ENCODE measurements at places on chromosomes 3 and 15.

DNA sequence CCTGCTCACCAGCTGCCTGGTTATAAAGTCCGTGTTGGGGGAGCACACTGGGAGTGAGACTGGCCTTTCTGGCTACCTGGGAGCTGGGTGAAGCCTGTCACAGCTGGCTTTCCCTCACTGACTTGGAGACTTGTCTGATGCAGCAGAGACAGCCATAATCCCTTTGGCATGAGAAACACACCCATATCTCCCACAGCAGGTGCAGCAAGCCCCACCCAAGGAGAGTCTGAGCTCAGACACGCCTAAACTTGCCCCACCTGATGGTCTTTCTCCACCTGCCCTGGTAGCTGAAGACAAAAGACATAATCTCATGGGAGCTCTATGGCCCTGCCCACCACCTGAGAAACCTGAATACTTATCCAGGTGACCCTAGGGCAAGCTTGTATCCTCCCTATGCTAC is 54.8 kb downstream of the NMD3 start:
- DNase-seq: no peak

DNA sequence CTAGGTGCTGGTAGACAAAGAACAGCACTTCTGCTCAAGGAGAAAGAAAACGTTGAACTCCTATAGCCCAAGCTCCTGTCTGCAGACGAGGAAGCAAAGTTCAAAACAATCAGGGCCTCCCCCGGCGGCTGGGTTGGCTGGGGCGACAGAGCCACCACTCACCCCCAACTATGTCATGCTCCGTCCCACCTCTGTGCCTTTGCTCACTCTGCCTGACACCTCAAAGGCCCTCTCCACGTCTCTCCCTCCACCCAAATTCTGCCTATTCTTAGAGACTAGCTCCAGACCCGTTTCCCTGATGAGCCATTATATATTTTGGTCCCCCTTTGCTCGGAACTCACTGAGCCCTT is 304.3 kb downstream of the TLE3 start:
- DNase-seq: no peak

GRCh38 chr15:68517285-68517761 is 61.5 kb upstream of the CORO2B start:
- DNase-seq: no peak

DNA sequence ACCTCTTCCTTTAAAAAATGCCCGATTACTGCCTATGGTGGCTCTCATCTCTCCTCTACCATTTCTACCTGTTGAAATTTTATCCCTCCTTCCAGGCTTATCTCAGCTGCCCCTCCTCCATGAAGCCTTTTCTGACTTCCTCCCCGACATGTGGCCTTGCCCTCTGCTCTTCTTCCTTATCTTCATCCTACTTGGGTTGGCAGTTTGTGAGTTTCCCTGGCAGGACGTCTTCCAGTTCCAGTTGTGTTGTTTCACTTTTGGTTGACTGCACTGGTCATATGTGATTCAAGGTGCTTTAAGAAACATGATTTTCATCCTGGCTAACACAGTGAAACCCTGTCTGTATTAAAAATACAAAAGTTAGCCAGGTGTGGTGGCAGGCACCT is 4.4 kb downstream of the DLL4 start:
- no peak for DNase-seq

- no peak for DNase-seq
Measured at GRCh38 chr3:29279286-29279685, 1.6 kb upstream of the RBMS3 start.

- no peak for DNase-seq
Measured at GRCh38 chr3:195438371-195438770, 4.4 kb downstream of the ACAP2 start.

DNA sequence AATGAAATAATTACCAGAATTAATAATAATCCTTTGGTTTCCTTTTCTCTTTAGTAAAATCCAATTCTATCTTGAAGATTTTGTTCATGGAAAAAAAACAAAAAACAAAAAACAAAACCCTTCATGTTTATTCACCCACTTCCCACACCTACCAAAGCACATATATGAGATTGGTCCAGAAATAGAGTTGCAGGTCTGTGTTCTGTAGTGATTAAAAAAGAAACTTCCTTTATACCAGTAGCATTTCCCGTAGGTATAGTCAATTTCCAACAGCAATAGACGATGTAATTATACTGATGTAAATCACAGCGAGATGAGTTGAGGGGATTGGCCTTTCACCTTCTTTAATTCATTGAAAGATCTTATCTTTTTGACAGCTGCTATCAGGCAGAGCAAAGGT is 194.6 kb downstream of the SOX2 start:
- DNase-seq: no peak

- no peak for DNase-seq
Measured at GRCh38 chr15:89333959-89334509, 590 bp downstream of the POLG start.

GRCh38 chr3:59128685-59129084 is 78.9 kb upstream of the CFAP20DC start:
- DNase-seq: no peak

GRCh38 chr3:123750209-123750608 is 133.9 kb downstream of the MYLK start:
- no peak for DNase-seq

DNA sequence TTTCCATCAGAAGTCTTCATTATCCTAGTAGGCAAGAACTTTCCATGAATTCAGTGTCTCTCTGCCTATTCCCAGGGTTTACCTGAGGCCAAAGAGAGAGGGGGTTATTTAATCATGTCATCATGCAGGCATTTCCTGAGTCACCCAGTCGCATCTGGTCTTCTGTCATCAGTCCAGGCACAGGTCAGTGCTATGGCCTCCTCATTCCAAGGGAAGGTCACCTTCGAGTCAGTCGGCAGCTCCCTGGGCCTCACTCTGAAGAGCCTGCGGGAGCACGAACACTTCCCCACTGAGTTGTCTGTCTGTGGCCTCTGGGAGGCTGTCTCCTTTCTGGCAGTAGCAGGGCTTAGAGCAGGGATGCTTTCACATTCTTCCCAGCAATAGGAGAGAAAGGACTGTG is 26.2 kb upstream of the LRTM1 start:
- DNase-seq: no peak

- no peak for DNase-seq
Measured at GRCh38 chr3:101204246-101204645, 116.1 kb downstream of the IMPG2 start.

GRCh38 chr3:20040548-20041196 is 426 bp downstream of the KAT2B start:
- peak; percentile 50 for DNase-seq

DNA sequence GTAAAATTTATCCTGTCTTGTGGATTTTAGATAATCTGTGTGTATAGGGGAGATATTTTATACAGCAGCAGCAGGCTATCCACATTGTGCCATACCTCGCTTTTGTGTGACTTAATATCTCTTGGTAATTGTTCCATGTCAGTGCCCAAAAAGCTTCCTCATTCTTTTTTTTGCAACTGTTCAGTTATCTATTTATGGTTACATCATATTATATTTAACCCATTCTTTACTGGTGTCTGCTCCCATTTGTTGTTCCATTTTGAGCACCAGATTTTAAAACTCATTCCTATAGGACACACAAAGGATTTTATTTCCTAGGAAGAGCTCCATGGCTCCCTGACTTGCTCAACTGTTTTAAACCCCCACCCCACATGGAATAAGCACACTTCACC is 86.3 kb upstream of the RASGRP1 start:
- no peak for DNase-seq

GRCh38 chr3:132629928-132630327 is 29.7 kb downstream of the ACAD11 start:
- no peak for DNase-seq

DNA sequence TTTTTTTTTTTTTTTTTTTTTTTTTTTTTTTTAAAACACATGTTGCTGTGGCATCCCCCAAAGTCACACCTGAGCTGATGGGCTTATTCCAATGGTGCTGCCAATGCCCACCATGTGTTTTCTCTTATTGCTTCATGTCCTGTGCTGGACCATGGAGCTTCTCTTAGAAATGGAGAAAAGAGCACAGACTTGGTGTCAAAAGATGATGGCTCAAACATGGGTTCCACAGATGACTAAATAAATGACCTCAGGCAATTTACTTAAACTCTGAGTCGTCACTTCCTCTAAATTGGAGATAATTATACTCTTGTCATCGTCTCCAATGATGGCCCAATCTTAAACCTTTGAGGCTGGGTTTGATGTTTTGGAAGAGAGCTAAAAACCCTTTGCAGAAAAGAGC is 28.1 kb downstream of the CHST2 start:
- DNase-seq: no peak

DNA sequence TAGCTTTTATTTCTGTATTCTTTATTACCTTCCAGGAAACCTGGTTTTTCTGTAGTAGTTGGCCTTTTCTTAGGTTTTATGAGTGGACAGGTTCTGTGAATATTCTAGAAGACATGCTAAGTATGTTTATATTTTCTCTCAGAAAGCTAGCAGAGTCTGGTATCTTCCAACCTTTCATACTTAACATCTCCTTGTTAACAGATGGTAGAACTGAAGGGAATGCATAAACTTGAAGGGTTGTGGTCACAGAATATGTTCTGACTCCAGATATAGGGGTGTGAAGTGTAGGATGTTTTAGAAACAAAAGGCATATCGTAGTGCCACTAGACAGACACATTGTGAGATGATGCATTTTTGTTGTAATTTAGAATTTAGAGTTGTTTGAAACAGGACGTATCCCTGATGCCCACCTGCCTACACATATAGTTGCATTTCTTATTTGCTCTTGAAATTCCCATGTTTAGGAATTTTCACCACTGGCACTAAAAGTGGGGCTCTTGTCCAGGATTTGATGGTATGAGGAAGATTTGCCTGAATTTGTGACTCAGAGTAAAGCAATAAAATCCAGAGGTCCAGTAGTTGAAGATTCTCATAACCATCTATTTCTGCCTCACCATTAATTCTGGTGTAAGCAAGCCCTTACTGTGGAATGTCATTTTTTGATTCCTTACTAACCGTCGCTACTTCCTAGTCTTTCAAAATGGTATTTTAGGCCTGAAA is 274.5 kb downstream of the FEZF2 start:
- DNase-seq: no peak

GRCh38 chr3:120526011-120526870 is 69.9 kb upstream of the NDUFB4 start:
- DNase-seq: no peak
